Fibroblast of skin of scalp (primary cell): ENCODE measurements at places on chromosomes 7 and 10.
A peak's percentile ranks its signal among the peaks of the same experiment; 100 is the strongest.

DNA sequence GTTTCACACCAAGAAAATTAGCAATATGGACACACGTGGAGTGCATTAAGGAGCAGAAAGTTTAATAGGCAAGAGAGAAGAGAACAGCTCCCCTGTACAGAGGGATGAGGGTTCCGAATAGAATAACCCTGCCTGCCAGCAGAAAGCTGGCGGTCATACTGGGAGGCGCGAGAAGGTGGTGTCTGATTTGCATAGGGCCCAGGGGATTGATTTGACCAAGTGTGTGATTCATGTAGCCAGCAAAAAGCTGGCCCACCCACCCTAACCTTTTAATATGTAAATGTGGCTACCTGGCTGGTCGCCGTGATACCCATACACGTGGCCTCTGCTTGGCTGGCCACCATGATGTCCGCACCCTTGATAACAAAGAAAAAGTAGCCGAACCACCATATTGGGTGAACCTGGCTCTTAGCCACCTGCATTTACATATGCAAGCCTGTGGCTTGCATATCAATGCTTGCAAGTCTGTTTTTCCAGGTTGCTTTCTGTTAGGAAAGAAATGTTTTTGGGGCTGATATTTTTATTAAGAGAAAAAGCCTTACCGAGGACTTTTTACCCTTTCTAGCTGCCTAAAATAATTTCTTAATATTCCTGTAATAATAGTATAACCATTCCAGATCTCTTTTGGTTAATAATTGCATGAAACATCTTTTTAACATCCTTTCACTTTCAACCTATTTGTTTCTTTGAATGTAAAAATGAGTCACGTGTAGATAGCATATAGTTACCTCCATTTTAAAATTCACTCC is 20.5 kb upstream of the VWDE start:
- no peak for DNase-seq

GRCh38 chr10:34213193-34213804 is 601.8 kb downstream of the PARD3 start:
- no peak for DNase-seq

DNA sequence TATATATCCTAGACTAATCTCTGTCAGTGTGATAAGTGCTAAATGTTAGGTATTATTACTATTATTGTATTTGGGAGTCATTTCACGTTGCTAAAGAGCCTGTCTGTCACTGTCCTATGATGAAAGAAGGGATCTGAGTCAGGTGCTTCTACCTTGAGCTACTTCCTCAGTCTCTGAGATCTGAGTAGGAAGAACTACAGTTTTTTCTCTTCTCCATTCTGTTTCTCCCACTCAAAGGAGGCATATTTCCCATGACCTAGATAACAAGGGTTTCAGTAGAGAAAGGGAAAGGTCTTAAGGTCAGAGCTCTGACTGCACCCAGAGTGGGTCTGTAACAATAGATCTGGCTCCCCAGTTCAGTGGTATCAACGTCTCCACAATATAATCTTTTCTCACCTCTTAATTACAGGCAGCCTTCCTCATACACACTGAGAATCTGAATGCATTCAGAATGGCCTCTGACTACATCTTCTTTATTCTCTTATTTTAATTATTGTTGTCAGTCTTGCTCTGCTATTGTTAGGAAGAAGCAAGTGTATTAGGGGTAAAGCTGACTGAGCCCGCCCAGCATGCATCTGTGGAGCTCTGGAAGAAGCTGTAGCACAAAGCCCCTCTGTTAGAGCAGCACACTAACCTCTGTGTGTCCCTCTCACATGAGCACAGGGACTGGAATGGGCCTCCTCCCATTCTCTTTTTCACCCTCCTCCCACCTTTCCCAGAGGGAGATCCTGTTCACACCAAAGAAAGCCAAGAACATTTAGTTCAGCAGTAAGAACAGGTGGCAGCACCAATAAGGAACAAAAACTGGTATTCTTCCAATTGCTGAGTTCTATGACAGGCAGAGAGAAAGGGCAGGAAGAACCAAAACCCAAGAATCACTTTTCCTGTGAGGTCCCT is 38.1 kb downstream of the USP54 start:
- DNase-seq, result no peak

- DNase-seq, result no peak
Measured at GRCh38 chr7:39560997-39561396, 5.2 kb upstream of the YAE1 start.

GRCh38 chr10:31867646-31868045 is 61.0 kb downstream of the ARHGAP12 start:
- DNase-seq, result peak; percentile 26

DNA sequence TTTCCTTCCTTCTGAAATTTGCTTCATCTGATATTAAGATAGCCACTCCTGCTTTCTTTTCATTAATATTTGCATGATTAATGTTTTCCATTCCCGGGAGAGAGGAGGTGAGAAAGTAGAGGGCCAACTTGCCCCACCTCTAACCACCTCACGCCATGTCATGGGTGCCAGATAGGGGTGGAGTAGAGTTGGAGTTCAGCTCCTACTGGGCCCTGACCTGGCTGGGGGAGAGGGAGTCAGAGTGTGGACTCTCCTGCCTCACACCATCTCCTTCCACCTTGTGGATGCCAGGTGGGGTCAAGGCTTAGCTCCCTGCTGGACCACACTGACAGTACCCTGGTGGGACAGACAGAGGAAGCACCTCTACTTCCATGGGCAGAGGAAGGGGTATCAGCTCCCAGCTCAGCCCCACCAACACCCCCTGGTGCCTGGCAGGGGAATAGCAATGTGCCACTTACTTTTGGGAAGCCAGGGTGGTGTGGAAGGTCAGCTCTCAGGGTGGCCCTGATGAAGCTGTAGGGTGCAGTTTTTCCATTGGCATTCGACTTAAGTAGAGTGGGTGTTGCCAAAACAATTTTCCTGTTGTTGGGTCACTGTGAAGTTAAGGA is 28.0 kb downstream of the CHST12 start:
- no peak for DNase-seq

GRCh38 chr7:134024739-134025138 is 102.4 kb upstream of the LRGUK start:
- no peak for DNase-seq

- peak; percentile 11 for DNase-seq
Measured at GRCh38 chr10:124827474-124827873, 25.9 kb downstream of the ABRAXAS2 start.

- DNase-seq, result peak; percentile 25
Measured at GRCh38 chr7:122885583-122886356, 490 bp downstream of the CADPS2 start.

DNA sequence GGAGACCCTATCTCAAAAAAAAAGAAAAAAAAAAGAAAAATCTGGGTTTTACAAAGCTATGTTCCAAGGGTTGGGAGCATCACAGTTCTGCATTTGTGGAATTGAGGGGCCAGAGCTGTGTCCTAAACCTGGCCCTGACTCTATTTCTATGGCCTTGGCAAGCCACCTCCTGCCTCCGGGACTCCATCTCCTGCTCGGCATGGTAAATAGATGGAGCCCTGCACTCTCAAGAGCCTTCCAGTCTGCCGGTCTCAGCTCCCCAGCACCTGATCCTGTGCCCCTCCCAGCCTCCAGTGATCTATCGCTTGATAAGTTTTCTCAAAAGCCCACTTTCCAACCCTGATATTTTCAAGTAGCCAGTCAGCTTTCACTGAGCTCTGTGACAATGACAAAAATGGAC is 43.0 kb downstream of the KCNH2 start:
- DNase-seq, result no peak

GRCh38 chr7:144908324-144908723 is 72.5 kb upstream of the TPK1 start:
- no peak for DNase-seq

- DNase-seq, result peak; percentile 86
Measured at GRCh38 chr10:101041252-101041761, 10.3 kb downstream of the SFXN3 start.

GRCh38 chr7:19293431-19293830 is 148.2 kb upstream of the FERD3L start:
- peak; percentile 42 for DNase-seq
